Hematopoietic multipotent progenitor cell (in vitro differentiated cells): ENCODE measurements at places on chromosomes 3 and 15.

GRCh38 chr15:50758712-50759205, 6.7 kb downstream of the SPPL2A start:
- DNase-seq: no peak

DNA sequence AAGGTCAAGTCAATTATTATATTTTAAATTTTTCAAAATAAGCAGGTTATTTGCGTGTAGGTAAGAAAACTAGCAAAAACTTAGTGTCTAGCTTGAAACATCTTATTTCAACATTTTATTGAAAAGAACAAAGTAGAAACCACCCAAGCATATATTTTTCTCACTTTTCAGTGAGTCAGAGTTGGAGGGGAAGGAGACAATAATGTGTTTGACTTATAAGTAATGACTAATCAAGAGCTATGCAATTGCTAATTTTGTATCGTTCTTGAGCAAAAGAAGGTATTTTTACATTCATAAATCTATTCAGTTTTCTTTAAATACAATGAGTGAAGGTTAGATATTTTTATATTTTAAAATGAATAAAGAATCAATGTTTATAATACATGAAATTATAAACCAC, 54.4 kb upstream of the P2RY1 start:
- no peak for DNase-seq

DNA sequence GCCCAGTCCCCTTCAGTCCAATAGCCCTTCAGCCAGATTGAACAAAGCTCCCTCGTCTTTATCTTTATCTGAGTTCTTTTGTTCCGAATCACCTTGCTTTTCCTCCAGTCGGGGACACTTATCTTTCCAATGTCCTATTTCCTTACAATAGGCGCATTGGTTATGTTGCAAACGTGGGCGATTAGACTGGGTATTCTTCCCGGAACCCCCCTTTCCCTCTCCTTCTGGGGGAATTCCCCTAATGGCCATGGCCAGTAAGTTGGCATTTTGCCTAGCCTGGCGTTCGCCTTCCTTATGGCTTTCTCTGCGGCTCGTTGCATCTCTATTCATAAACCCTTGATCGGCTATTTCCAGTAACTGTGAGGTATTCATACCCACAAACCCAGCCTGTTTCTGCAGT, 82.2 kb upstream of the VEPH1 start:
- DNase-seq: no peak

- no peak for DNase-seq
Observed at GRCh38 chr3:150494411-150494977, 51.8 kb downstream of the SERP1 start.

DNA sequence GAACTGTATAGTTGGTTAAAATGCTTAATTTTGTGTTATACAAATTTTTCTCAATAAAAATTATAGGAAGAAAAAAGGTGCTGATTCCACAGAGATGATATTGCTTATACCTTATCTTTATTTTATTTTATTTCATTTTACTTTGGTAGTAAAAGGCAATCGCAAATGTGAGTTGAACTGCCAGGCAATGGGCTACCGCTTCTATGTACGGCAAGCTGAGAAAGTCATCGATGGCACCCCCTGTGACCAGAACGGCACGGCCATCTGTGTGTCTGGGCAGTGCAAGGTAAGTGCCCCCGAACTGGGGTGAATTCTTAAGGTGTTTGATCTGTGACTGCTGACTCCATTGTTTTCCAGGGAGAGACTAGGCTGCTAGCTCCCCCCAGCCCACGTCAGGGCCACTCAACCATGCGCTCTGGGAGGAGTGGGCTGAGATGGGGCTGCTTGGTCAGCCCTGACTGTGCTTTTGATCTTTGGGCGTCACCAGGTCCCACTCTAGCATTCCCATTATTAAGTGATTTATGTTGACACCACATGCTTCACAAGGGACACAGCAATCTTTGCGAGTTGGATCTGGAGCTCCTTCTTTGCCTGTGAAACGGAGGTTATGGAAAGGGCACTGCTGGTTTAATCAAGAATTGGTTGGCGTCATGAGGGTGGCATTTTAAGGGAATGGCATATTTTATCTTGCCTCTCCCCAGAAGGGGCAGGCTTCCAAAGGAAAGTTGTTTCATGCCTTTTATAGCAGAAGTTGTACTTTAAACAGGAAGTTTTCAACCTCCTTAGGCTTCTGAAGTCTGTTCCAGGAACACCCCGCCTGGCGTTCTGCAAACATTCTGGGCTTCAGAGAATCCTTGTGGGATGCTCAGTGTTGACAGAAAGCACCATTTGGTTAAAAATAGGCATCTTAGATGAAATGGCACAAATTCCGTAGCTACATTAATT, 296.5 kb downstream of the THSD4 start:
- DNase-seq: no peak

- no peak for DNase-seq
Observed at GRCh38 chr3:45573591-45573990, 21.0 kb upstream of the LIMD1 start.

DNA sequence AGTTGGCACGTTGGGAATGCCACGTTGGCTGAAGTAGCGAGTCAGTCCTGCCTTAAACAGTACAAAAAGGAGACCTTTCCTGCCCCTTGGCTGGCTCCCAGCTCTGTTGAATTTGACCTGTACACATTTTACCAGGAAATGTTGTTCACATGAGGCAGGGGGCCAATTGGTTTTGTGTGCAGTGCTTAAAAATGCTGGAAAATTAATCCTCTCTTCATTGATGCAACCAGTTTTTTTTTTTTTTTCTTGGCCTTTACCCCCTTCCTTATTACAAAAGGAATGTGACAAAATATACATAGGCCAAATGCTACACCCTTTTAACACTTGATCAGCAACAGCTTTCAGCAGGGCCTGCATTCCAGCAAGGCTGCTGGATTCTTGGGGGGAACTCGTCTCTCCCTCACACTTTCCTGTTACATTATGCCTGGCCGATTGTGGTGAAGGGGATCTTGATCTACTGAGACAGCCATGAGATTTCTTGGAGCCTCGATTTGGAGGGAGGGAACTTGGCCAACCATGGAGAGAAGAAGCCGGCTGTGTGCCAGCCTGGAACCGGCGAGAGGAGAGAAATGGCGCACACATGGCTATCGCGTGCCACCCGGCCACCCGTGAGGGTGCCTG, 93.1 kb downstream of the DNASE1L3 start:
- no peak for DNase-seq

DNA sequence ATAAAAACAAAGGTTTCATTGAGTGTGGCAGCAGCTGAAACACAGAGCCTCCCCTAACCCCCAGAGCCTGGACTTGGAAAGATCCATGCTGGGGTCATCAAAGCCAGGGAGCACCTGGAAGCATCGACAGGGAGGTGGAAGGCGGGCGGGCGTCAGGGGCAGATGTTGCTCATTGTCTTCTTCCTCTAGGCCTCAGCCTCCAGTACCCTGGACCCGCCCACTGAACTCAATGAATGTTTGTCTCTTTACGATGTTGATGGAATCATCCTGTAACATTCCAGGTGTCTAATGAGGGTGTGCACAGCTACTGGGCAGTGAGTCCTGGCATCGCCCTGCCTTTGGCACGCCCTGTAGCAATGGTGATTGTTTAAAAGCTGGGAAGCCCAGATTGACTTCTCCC, 9.8 kb downstream of the GP5 start:
- no peak for DNase-seq

GRCh38 chr15:47244361-47244760, 472.9 kb upstream of the SEMA6D start:
- no peak for DNase-seq

DNA sequence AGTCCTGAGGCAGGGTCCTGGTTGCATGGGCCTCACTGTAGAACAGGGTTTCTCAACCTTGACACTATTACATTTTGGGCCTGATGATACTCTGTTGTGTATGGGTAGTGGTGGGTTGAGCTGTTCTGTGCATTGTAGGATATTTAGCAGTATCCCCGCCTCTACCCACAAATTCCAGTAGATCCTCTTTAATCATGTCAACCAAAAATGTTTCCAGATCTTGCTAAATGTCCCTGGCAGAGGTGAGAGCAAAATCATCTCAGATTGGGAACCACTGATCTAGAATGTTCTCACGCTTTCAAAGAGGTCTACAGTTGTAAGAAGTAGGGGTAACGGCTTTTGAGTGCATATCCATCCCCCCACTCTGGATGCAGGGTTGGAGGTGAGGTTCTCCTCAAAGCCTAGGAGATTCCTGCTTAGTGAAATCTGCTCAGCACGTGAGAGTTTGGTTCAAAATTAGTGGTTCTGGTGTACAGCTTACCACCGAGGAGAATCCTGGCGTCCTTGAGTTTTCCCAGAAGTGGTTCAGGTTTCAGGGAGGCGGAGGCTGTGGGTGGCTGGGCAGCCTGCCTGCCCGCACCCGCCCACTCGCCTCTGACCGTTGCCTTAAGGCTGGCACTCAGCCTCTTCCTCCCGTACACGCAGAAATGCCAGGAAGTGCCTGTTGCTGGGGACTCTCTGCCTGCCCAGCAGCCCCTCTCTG, 5.3 kb downstream of the ACVR2B start:
- no peak for DNase-seq
